Activated CD8-positive, alpha-beta T cell treated with anti-CD3 and anti-CD28 coated beads for 36 hours (primary cell): ENCODE measurements at places on chromosomes 12 and 14. TPM values are rescaled to one million over a fixed set of nuclear protein-coding genes. Genes with fewer than 3 reads are reported as not detected.

- DNase-seq, result no peak
Observed at GRCh38 chr12:22467190-22467589, 77.2 kb downstream of the C2CD5 start.

- DNase-seq, result no peak
Observed at GRCh38 chr12:46657453-46658411, 168.1 kb downstream of the SLC38A4 start.

- DNase-seq, result peak; percentile 32
Observed at GRCh38 chr14:105317546-105317945, 3.0 kb downstream of the PACS2 start.

DNA sequence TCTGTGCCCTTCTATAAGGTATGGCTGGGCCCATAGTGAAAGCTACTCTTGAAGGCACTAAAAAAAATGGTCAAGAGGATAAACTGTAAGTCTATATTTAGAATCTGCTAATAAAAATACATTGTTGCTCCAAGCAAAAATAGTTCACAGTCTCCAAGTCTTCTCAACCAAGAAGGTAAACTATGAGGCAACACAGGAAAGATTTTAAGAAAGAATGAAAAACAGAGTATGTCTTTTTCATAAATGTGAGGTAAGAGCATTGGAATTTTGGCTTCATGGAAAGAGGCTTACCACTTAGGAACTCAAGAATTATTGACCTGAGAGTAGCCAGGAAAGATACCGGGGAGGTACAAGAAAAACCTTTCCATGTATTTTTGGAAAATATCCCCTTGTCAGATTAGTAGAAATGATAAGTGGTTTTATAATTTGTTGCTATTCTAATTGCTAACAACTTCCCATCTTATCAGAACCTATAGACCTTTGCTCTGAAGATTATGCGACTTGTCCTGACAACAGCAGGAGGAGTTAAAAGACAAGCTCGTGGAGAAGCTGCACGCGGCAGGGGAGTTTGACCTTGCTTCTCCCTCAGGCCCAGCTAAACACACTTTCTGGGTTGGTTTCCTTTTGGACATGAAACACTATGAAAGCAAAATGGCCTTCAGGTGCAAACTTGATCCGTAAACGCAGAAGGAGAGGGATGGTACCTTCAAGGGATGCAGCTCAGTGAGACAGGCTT is 238.1 kb downstream of the FOXN3 start:
- no peak for DNase-seq

GRCh38 chr14:102784892-102785594 is 7.8 kb downstream of the TRAF3 start:
- DNase-seq, result no peak

- no peak for DNase-seq
Observed at GRCh38 chr12:63942464-63943241, 98.2 kb downstream of the SRGAP1 start.

GRCh38 chr14:39555749-39556148 is 123.5 kb upstream of the FBXO33 start:
- DNase-seq, result no peak

GRCh38 chr14:95502381-95502950 is 14.0 kb downstream of the SYNE3 start:
- DNase-seq, result no peak

- peak; percentile 60 for DNase-seq
Observed at GRCh38 chr12:51246254-51246853, 7.7 kb downstream of the DAZAP2 start.

DNA sequence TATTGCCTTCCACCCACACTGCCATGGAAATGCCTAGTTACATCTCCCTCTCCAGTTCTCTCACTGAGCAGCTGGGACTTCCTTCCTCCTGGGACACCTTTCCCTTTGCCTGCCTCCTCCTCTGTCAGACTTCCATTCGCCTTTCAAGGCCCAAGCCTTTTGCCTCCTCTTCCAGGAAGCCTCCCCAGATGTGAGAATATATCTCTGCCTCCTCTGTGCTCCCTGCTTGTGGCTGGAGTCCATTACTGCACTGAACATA is 3.1 kb downstream of the IFI27L2 start:
- no peak for DNase-seq

DNA sequence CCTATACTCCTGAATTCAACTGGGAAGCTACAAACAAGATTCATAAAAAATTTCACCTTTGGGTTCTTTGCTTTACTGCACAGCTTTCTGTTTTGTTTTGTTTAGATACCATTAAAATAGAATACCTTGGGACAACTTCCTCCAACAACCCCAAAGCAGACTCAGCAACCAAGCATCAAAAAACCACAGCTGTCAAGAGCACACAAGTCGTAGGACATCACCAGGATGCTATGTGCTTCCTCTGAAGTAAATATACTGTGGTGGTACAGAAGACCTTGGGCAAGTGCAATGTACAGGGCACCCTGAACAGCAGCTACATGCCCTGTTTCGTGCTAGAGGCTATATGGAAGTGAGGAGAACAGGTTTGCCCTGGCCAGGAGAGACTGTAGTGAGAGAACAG is 359.3 kb downstream of the BCL11B start:
- no peak for DNase-seq

DNA sequence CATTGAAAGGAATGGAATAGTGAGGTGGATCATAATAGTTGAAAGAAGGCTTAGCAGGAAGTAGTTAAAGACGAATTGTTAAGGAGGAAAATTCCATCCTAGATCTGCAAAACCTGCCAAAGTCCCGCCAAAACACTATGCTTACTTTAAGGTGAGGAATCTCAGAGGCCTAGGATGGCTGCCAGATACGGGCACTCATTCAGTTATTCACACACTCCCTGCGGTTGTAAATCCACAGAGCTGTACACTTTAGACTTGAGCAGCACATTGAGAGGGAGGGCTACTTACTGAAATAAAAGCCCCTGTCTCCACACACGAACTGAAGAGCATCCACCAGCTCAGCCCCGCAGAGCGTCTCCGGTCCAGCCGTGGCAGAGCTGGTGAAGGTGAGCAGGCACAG is 5.0 kb downstream of the IGF1 start:
- no peak for DNase-seq

DNA sequence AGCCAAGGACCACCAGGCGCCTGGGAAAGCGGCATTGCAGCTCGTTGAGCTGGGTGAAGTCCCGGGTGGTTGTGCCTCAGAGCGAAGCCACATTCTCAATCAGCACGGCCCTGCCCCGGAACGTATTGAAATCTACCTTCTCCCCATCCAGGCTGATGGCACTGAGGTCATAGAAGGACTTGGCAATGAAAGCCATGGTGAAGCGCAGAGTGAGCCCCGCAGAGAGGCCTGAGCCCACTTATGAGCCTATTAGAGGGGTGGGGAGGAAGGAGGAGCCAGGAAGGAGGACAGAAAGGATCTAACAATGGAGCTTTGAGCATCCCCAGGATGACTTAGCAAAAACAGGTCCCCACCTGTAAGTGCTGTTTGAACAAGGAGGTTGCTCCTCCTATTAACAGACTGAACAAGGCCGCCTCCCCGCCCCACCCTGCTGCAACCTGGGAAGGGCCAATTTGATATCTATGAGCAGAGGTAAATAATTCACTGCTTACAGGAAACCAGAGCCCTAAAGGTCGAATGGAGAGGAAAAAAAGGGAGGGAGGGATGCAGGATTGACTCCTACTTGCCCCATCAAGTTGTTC is at the start of gene GPX2:
Gene GPX2 (minus strand): TSS at position 215 of the 581 bp plus-strand sequence. CDS start 19 bp downstream, at position 196.
- no peak for DNase-seq

- DNase-seq, result no peak
Observed at GRCh38 chr14:66281036-66281776, 205.0 kb upstream of the CCDC196 start.

- DNase-seq, result no peak
Observed at GRCh38 chr12:94614288-94614721, 36.1 kb downstream of the TMCC3 start.

- no peak for DNase-seq
Observed at GRCh38 chr14:35050652-35051051, 4.6 kb downstream of the FAM177A1 start.

GRCh38 chr14:68685419-68686204 is 107.3 kb downstream of the ZFP36L1 start:
- peak; percentile 92 for DNase-seq

DNA sequence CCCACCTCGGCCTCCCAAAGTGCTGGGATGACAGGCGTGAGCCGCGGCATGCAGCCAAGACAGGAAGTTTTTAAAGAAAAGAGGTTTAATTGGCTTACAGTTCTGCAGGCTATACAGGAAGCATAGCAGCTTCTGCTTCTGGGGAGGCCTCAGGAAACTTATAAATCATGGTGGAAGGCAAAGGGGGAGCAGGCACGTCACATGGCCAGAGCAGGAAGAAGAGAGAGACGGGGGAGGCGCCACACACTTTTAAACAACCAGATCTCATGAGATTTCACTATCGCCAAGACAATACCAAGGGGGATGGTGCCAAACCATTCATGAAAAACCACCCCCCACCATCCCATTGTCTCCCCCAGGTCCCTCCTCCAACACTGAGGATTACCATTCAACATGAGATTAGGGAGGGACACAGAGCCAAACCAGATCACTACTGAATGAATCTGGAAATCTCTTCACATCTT is 14.1 kb downstream of the CCDC63 start:
- no peak for DNase-seq

GRCh38 chr14:100540926-100541620 is 46.1 kb downstream of the BEGAIN start:
- DNase-seq, result no peak

- no peak for DNase-seq
Observed at GRCh38 chr14:101968186-101968585, 3.8 kb downstream of the DYNC1H1 start.

- DNase-seq, result no peak
Observed at GRCh38 chr12:72277415-72277814, 5.2 kb downstream of the TRHDE start.

The CD4 gene
- total RNA-seq, result 11.1 TPM

The OR4E2 gene
- total RNA-seq, result not detected

The SIX6 gene
- total RNA-seq, result not detected

The PLXNC1 gene
- 9.5 TPM for total RNA-seq

The TESPA1 gene
- total RNA-seq, result 107 TPM

The TEX52 gene
- total RNA-seq, result 0.29 TPM

The TPH2 gene
- total RNA-seq, result not detected

The TMEM229B gene
- 1.6 TPM for total RNA-seq

The DDX24 gene
- total RNA-seq, result 272 TPM
